ENCODE measurements at places on chromosomes 12 and 14. TPM values are rescaled to one million over a fixed set of nuclear protein-coding genes. Genes with fewer than 3 reads are reported as not detected.

ZDHHC22 gene
- 1.9 TPM for total RNA-seq

HOXC9 gene
- total RNA-seq = not detected

KRT7 gene
- not detected for total RNA-seq

DNA sequence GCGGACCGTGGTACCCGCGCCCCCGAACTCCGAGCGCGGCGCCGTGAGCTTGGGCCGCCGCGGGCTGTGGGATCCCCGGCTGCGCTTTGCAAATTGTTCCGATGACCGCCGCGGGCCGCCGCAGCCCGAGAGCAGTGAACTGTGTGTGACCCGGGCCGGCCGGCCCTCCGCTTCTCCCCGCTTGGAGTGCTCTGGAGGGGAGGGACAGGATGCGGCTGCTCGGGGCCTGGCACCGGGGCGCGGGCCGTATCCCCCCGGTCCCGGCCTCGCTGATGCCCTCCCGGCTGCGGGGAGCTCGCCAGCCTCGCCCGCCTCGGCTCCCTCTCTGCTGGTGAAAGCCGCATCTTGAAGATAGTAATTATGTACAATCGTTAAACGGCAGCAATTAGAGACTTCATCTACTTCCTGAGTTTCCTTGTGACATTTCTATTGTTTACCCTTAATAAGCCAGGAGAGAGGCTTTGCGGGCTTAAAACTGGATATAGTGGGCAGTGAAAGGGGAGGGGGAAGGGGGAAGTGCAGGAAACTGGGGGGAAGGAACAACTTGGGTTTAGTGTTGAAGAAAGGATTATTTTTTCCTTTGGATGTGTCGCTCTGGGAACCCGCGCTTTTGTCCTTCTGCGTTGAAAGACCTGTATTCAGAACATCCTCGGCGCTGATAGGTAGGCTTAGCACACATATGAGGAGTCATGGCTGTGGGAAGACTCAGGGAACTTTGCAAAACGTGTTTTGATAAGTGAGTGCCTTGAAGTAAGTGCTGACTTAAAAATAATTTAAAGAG lies 1.2 kb downstream of the PELI2 start:
- no peaks in the 10 kb centered on the region for H3K4me1 ChIP-seq
- H3K27me3 ChIP-seq = peaks cover 43% of the 10 kb centered on the region
- peak; percentile 79 for DNase-seq
- peak overlapping the region; percentile 80 for H3K4me3 ChIP-seq
- no peak overlapping the region for H3K27ac ChIP-seq

DNA sequence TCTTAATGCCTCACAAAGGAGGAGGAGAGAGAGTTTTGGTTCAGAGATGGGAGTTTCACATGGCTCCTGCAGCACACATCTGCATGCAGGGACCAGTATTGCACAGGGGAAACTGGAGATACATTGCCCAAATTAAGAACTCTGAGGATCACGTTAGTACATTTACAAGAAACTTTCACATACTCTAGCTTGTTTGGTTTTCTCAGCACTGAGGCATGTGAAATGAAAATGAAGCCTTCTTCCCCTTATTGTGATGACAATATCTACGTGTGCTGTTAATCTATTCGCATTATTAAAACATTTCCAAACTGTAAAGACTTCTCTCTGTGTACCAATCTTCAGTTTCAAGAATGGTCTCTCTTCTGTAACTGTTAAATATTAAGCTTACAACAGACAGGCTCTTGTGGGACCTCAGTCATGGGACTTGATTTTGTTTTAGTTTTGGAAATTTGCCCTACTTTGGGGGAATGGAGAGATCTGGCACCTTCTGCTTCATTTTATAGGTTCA lies 124.7 kb downstream of the DAAM1 start:
- H3K36me3 ChIP-seq = peaks cover 22% of the 10 kb centered on the region
- no peak for DNase-seq
- no peak overlapping the region for H3K27ac ChIP-seq
- no peaks in the 10 kb centered on the region for H3K27me3 ChIP-seq
- no peak overlapping the region for H3K4me3 ChIP-seq

DNA sequence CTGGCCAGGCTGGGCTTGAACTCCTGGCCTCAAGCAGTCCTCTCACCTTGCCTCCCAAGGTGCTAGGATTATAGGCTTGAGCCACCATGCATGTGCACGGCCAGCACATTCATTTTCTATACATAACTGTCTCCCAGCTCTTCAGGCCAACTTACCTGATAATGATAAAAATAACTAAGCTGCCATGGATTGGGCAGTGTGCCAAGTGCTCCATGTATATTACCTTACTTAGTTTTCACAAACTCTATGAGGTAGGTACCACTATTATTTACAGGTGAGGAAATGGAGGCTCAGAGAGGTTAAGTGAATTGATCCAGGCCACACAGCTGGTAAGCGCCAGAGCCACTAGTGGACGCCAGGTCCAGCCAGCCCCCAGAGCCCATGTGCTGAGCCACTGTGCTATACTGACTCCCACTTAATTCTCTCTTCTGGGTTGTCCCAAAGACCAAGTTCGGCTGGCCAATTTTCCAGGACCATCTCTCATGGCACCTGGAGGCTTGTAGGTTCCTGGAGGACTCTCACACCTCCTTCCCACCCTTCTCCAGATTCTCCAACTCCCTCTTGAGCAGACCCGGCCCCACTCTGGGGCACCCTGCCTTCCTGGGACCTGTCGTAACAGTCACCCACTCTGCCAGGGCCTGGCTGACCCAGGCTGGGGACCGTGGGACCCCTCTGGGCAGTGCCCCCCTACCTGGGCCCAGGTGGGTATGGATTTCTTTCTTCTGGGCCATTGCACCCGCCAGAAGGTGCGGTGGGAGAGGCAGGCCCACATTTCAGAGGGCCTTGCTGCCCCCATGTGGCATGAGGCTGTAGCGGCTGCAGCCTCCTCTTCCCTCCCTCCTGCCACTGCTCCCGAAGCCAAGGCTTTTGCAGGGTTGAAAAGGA lies 30.2 kb upstream of the CIPC start:
- H3K4me1 ChIP-seq = no peaks in the 10 kb centered on the region
- H3K27me3 ChIP-seq = no peaks in the 10 kb centered on the region
- H3K27ac ChIP-seq = no peak overlapping the region
- peak; percentile 93 for DNase-seq

- no peak for DNase-seq
- H3K4me3 ChIP-seq = no peak overlapping the region
- H3K4me1 ChIP-seq = no peaks in the 10 kb centered on the region
- no peaks in the 10 kb centered on the region for H3K27me3 ChIP-seq
- H3K36me3 ChIP-seq = no peaks in the 10 kb centered on the region
- H3K27ac ChIP-seq = no peak overlapping the region
These were observed 1.0 kb upstream of the EML1 start for GRCh38 chr14:99792210-99792535.

GRCh38 chr14:104735830-104736642 lies 12.0 kb downstream of the ADSS1 start:
- no peak overlapping the region for H3K4me3 ChIP-seq
- no peaks in the 10 kb centered on the region for H3K27me3 ChIP-seq
- no peak for DNase-seq
- H3K27ac ChIP-seq = no peak overlapping the region
- no peaks in the 10 kb centered on the region for H3K36me3 ChIP-seq

DNA sequence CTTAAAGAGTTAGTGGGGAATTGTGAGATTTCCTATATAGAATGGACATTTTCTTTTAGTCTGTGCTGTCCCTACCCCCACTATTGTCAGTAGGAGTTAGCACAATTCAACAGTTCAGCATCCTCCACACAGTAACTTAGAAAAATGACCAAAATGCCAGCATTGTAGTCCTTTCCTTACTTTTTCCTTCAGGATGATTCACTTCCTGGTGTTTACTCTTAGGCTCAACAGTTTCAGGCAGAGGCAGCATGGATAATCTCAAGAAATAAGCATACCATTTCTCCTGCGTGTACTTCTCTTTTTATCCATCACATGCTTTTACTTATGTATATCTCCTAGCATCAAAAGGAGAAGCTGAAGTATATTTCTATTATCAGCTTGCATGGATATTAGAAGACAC lies 683.4 kb downstream of the SLC16A7 start:
- H3K4me3 ChIP-seq = no peak overlapping the region
- no peaks in the 10 kb centered on the region for H3K27me3 ChIP-seq
- no peak overlapping the region for H3K27ac ChIP-seq

All from endodermal cell (in vitro differentiated cells).